ENCODE measurements at places on chromosomes 3 and 15.

- DNase-seq = no peak
Observed at GRCh38 chr3:171775943-171776342, 34.3 kb downstream of the PLD1 start.

DNA sequence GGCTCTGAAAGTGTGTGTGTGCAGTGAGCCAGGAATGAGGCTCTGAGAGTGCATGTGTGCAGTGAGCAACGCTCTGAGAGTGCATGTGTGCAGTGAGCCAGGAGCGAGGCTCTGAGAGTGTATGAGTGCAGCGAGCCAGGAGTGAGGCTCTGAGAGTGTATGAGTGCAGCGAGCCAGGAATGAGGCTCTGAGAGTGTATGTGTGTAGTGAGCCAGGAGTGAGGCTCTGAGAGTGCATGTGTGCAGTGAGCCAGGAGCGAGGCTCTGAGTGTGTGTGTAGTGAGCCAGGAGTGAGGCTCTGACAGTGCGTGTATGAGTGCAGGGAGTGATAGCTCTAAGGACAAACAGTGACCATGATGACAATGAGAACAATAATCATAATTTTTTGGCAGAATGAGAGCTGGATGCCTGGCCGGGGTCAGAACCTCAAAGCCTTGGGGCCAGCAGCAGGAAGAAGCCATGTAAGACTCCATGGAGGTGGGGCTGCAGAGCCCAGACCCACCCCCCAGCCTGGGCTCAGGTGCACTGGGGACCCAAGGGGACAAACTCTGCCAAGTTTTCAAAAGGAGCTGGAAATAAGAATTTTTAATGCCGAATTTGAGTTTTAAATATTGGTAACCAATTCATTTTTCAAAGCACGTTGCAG lies 85.7 kb upstream of the PRR20G start:
- DNase-seq = no peak

GRCh38 chr3:113829576-113830354 lies 8.8 kb upstream of the GRAMD1C start:
- DNase-seq = no peak

- no peak for DNase-seq
Observed at GRCh38 chr3:131812433-131812832, 222.4 kb downstream of the CPNE4 start.

DNA sequence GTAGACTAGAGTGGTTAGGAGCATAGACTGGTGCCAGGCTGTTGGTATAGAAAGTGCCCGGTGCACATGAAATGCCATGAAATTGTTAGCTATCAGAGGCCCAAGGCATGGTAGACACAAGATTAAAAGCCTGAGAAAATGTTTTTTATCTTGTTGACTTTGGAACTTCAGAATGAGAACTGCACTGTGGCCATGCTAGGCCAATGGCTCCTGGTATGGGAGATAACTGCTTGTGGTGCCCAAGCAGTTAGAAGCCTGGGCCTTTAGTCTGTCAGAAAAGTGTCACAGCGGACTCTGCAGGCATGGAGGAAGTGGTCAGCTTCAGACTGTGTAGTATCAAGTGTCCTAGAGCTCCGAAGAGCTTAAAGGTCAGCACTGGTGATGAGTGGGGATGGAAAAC lies 11.9 kb downstream of the FYCO1 start:
- DNase-seq = no peak

DNA sequence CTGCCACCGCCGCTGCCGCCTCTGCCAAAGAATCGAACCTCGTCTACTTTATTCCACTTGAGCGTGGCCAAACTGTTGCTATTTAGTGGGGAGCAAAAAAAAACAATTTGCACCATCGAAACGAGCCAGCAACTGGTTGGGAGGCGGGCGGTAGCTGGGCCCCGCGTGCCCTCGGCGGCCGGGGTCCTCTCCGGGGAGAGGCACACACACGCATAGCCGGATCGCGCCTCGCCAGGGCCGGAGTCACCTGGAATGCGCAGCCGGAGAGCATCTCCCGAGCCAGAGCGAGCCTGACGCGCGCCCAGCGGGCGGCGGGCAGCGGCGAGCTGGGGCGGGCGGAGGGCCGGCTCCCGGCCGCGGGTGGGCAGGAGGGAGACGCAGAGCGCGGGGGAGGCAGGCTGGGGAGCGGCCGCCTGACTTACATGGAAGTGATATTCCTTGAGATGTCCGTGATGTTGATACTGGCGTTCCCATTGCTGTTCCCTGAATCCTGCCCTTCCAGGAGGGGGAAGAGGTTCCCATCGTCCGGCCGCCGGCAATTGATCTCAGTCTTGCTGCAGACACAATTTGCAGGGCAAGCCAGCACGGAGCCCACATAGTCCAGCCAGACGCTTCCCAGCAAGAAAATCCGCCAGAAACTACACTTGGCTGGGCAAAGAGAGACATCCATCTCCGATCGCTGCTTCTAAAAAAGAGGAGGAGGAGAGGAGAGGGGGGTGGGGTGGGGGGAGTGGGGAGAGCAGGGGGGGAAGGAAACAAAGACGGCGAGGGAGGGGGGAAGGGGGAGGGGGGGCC lies 858 bp downstream of the NTRK3 start:
- DNase-seq = no peak

GRCh38 chr3:4546346-4547178 lies 53.4 kb downstream of the ITPR1 start:
- no peak for DNase-seq

GRCh38 chr3:58013973-58014649 lies 5.9 kb downstream of the FLNB start:
- DNase-seq = no peak

DNA sequence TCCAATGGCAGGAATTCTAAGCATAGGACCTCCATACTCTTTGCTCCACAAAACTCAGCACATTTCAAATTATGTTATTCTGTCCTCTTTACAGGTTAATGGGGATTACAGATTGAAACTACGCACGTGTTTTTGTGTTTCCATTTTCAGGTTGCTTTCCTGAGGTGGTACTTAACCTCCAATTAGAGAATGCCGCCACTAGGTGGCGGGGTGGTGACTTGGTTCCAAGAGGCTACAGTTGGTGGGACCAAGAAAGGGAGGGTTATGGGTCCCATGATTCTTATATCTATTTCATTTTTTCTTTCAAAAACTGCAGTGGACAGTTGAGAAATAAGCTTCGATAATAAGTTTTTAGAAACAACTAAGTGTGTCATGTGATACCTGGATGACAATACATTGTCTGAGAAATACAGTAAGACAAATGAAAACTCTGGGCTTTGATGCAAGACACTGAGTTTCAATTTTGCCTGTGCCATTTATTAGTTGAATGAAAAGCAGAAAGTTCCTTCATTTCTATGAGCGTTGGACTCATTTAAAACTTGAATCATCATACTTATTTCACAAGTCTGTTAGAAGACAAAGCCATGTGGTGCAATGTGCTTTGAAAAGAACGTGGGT lies 539.0 kb downstream of the FGF12 start:
- peak; percentile 57 for DNase-seq

- DNase-seq = peak; percentile 72
Observed at GRCh38 chr3:114362815-114363214, 69.0 kb downstream of the TIGIT start.

- no peak for DNase-seq
Observed at GRCh38 chr3:122123850-122124249, 59.6 kb upstream of the CASR start.

- DNase-seq = no peak
Observed at GRCh38 chr3:129812589-129812988, 80.9 kb downstream of the TMCC1 start.

- DNase-seq = no peak
Observed at GRCh38 chr3:111107662-111108035, 36.0 kb downstream of the NECTIN3 start.

DNA sequence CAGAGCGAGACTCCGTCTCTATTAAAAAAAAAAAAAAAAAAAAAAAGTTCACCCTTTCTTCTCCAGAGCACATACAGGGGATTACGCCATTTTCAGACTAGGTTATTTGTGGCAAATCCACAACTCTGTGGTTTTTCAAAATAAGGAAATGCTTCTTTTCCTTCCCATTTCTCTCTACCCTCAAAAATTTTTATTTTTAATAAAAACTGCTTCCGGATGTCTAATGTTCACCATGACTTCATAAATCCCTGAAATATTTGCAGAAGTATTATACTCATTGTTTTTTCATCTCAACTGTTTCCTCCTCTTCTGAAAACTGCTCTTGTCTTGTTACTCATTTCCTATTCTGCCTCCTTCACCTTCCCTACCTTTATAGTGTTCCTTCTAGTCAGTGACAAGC lies 45.0 kb upstream of the SLC12A8 start:
- no peak for DNase-seq

GRCh38 chr15:82540055-82540983 lies at the start of gene RPS17:
RPS17 (minus strand) TSS chr15:82540457; CDS start chr15:82540428, 29 bp downstream.
- DNase-seq = peak; percentile 90

DNA sequence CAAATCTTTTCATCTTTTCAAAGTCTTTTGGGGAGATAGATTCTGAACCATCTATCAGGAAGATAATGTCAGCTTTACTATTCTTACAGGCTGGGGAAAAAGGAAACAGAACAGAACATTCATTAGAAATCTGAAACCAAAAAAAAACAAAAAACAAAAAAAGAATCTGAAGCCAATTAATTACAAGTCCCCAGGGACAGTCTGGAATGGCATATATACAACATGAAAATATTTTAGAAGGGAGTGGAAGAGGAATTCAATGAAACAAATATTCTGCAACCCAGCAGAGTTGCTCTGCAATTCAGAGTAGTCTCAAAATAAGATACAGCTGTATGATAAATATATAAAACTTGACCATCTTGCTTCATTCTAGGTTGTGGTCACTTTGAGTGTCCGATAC lies 41.7 kb upstream of the CAPN7 start:
- DNase-seq = no peak

- DNase-seq = no peak
Observed at GRCh38 chr3:177108648-177109047, 88.6 kb downstream of the TBL1XR1 start.

DNA sequence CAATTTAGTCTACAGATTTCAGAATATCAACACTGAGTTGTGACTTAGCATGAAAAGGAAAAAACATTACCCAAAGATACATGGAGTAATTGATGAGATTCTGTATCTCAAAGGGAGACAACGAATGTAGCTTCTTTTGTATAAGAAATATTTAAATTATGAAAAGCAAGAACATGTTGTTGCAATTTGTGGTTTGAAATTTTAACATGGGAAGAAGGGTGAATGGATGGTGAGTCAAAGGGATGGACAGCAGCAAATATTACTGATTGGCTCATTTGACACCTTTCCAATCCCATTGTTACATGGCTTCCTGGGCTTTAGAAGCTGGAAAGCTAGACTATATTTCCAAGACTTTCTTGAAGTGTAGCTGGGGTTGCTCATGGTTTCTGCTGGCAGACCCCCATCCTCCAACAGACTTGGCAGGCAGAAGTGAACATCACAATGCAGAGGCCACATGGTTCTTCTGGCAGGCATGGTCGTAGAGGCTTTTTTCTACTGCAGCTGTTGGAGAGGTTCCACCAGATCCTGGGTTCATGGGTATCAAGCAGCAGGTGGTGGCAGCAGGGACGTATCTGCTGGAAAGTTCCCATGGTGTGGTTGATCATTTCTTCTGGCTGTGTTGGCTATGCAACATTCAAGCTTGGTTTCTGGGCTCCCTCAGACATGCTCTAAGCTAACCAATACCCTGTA lies 47.2 kb upstream of the KPNA4 start:
- no peak for DNase-seq

DNA sequence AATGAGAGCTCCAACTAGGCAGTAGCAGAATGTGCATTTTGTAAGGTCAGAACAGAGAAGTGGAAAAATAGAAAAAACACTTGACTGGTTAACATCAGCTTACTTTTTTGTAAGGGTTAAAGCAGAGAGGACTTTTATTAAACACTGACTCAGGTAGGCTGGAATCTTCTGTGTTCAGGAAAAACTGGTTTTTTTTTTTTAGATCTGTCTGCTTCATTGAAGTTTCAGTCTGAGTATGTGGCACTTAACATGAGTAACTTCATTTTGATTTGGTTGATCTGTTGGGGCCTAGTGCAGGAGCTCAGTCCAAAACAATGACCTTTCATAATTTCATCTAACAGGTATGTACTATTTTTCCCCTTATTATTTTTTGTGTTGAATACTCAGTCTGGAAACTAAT lies 141.1 kb downstream of the DOCK3 start:
- no peak for DNase-seq

GRCh38 chr3:164224126-164224525 lies 854.2 kb downstream of the SI start:
- DNase-seq = no peak

GRCh38 chr3:426072-426471 lies 229.5 kb downstream of the CHL1 start:
- no peak for DNase-seq

DNA sequence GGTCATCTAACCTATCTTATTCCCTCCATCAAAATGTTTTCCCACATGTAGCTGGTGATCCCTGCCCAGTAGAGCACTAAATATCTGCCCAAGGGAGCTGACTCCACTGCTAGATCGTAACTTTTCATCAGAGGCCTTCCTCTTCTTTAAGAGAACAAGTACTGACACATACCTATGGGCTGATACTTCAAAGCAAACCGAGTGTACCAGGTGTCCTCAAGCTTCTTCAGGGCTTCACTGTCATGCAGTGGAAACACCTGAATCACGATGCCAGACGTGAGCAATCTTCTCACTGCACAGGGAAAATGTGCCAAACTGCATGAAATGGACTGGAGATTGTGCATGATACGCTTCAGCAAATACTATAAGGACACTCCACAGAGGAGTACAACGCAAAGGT lies 41.6 kb downstream of the ANO10 start:
- no peak for DNase-seq

GRCh38 chr3:43105596-43106292 lies at the start of gene POMGNT2:
POMGNT2 (minus strand) TSS chr3:43106079; CDS start chr3:43081431, 24,648 bp downstream.
- DNase-seq = peak; percentile 95

- no peak for DNase-seq
Observed at GRCh38 chr3:41159588-41160189, 39.6 kb upstream of the CTNNB1 start.

- peak; percentile 90 for DNase-seq
Observed at GRCh38 chr3:55160241-55160983, 232.6 kb upstream of the LRTM1 start.

DNA sequence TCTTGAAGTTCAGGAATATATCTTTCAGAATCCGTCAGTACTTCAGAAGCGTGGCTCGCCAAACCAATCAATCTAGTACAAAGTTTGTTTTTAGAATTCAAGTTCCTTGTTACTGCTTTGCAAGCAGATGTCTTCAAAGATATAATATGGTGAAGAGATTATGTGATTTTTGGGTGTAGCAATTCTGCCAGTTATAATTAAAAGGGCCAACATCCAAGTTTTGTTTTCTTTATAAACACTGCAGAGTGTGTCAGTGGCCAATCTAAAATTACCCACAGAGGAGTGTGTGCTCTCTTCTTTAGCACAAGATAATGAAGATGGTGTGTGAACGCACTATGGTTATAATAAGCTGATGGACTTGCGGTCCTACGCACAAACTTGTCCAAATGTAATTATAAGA lies 493.6 kb upstream of the MDFIC2 start:
- no peak for DNase-seq

- DNase-seq = no peak
Observed at GRCh38 chr3:122057671-122058070, 2.5 kb downstream of the CD86 start.

- no peak for DNase-seq
Observed at GRCh38 chr3:143464850-143465249, 345.3 kb downstream of the CHST2 start.

DNA sequence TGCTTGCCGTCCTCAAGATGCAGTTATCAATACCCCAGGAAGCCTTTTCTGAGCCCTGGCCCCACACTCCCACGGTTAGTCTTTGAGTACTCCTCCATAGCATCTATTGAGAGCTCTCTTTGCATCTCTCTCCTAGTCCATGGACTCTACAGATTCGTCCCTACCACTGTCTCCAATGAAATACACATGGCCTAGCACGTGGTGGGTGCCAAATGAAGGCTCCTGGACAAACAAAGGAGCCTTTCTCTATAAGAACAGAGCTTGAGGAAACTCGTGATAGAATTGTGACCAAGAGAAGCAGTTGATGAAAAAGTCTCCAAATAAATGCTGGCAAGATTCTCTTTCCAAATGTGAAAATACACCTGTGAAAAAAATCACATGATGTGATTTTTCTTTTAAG lies 166.1 kb downstream of the GABRG3 start:
- DNase-seq = peak; percentile 44

All from COLO829 (cell line).